GM12864 (cell line): ENCODE measurements at places on chromosomes 1 and 21.

DNA sequence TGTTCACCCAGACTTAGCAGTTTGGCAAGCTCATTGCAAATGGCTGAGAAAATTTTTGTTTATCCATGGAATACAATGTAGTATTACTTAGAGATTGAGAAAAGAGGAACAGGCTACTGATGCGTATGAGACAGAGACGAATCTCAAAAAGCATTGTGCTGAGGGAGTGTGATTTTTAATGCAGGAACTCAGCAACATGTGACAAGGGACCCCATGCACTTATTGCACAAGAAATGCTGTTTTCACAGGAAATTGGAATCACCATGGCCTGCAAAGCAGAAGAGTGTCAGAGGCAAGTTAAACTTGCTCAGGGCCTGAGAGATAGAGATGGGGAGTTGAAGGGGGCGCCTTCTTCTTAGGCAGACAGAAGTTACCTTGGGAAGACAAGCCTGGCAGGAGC lies 32.6 kb upstream of the TLR5 start:
- no peak for DNase-seq

GRCh38 chr1:59481881-59482505 lies 185.1 kb downstream of the FGGY start:
- no peak for DNase-seq

- no peak for DNase-seq
Observed at GRCh38 chr1:230618537-230618936, 23.7 kb upstream of the COG2 start.

DNA sequence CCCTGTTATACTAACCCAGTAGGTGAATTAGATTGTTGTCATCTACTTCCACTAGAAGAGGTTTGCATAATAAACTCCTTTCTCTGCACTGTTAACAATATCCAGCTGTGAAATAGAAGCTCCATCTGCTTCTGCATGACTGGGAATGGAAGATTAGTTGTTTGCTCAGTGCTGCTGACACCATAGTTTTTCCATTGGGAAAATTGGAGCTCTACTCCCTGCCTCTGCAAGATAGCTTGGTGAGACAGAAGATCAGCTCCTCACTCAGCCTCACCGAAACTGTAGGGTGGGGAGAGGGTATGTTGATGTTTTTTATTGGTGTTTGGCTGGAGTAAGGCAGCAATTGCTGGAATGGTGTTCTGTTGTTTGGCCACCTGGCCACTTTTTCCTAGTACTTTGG lies 331.6 kb upstream of the ADAMTS5 start:
- DNase-seq: no peak

DNA sequence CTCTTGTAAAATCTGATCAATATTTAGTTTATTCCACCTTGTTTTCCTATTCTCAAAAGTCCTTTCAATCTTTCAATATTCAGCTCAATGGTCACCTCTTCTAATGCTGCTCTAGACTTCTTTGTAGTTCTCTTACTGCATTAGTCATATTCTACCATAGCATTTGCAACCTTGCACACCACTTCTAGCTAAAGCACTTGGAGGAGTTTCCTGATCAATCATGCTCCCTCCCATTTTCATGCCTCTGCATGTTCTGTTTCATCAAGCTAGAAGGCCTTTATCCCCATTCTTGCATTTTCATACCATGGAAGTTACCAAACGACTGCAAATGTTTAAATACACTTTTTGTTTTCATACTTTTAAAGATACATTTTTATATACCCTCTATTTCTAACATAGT lies 72.1 kb downstream of the SLC5A9 start:
- no peak for DNase-seq

DNA sequence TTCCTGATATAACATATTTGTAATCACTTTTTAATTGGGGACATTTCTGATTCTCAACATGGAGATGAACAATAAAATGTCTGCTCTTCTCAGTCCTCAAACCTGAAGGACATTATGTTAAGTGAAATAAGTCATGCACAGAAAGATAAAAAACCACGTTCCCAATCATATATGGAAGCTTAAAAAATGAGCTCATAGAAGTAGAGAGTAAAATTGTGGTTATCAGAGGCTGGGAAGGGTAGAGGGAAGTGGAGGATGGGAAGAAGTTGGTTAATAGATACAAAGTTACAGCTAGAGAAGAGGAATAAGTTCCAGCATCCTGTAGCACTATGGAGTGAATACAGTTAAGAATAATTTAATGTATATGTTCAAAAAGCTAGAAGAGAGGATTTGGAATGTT lies 1.5 kb upstream of the CD48 start:
- no peak for DNase-seq

DNA sequence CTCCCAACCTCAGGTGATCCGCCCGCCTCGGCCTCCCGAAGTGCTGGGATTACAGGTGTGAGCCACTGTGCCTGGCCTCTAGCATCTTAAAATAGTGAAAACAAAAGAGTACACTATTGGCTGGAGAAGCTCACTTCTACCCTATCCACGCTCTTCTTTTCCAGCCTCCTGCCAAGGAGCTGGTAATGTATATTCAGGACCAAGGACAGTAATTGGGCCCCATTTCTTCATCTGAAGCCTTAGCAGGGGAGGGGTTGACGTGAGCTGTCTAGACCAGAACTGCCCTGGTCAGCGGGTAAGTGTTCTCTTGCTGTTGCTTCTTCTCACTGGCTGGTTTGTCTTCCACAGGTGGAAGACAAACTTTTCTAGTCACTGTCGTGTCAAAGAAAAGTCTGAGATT lies 70.2 kb downstream of the DNM3 start:
- DNase-seq: no peak

- DNase-seq: no peak
Observed at GRCh38 chr1:202288177-202288576, 53.6 kb downstream of the UBE2T start.

DNA sequence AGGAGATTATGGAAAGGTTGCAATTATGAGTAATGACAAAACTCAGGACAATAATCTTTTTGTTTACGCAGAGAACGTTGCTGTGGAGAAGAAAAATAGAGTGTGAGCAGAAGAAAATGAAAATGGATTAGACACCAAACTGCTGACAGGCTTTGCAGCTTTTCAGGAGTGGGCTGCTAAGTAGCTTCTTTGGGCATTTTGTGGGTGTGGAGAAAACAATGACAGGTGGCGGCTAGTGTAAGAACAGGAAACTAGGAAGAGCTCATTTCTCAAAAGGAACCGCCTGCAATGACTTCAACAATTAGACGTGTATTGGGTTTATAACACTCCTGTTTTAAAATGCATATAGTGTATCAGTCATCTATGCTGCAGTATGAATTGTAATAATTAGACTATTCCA lies 18.3 kb upstream of the PALMD start:
- DNase-seq: no peak

DNA sequence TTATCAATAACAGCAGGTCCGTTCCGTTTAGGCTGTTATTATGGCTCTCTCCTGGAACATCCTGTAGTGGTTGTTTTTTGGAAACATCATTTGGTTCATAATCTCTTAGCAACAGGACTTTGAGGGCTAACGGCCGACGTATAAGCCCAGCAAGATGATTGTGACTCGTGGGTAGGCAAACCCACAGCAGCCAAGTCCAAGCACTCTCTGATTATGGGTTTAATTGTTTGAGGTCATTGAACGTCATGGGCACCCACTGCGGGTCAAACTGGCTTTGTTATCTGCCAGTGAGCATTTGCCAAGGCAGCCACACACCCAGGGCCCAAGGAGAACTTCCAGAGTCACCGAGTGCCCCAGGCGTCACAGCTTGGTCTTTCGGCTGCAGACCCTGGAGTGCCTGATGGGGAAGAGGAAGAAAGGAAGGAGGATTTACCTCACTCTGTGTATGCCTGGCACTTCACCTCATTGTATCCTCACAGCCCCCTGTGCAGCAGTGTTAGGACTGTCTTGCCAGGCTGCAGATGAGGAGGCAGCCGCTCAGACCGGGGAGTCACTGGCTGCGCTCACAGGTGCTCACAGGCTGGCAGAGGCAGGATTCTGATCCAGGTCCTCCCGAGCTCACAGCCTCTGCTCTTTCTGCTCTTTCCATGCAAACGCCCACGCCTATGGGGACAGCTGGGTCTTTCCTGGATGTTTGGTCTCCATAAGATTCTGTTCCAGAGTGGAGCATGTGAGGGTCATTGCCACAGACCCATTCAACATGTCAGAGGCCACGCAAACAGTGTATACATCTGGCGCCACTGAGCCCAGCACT lies 30.8 kb upstream of the EPS8L3 start:
- DNase-seq: no peak

DNA sequence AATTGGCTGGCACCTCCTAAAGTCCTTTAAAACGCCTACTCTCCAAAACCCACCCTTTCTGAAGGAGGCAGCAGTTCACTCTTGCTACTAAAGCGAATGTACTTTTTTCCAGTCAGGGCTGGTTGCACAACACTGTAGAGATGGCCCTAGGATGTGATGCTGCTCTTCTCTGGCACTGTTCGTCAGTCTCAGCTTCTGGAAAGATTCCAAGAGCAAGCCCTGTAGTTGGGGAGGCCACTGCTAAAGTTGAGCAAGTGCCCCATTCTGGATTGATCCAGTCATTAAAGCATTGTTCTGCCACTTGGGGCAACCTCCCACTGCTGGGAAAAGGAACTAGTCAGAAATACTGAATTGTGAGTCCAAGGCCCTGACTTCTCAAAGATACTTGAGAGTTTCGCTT lies 28.5 kb upstream of the KCNQ4 start:
- no peak for DNase-seq

- DNase-seq: no peak
Observed at GRCh38 chr1:36787312-36787913, 246.9 kb downstream of the GRIK3 start.

- no peak for DNase-seq
Observed at GRCh38 chr1:53663529-53664300, 75.2 kb downstream of the GLIS1 start.

GRCh38 chr1:206449565-206449964 lies 20.7 kb upstream of the IKBKE start:
- no peak for DNase-seq

- no peak for DNase-seq
Observed at GRCh38 chr1:176055398-176055797, 151.7 kb downstream of the COP1 start.

GRCh38 chr1:160651433-160652064 lies 4.7 kb upstream of the SLAMF1 start:
- no peak for DNase-seq

- no peak for DNase-seq
Observed at GRCh38 chr1:48033495-48034045, 36.4 kb upstream of the TRABD2B start.

DNA sequence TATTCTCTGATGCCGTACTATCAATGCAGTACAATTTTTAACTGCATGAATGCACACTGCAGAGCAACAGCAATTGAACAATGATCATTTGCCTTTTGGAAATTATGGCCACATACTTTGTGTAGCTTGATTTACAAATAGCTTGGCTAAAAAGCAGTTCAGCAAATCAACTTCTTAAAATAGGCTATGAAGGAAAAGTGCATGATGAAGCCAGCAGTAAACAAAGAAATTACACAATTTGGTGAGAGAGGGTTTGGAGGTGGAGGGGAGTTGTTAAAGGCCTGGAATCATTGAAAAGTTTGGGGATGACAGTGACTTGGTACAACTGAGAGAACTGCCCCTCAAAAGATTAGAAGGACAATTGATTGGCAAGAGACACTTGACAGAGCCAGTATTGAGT lies 6.5 kb downstream of the PIGM start:
- DNase-seq: no peak

GRCh38 chr1:188224263-188224662 lies 1395.5 kb downstream of the PLA2G4A start:
- no peak for DNase-seq

- DNase-seq: no peak
Observed at GRCh38 chr1:199109160-199109559, 470.3 kb downstream of the PTPRC start.

DNA sequence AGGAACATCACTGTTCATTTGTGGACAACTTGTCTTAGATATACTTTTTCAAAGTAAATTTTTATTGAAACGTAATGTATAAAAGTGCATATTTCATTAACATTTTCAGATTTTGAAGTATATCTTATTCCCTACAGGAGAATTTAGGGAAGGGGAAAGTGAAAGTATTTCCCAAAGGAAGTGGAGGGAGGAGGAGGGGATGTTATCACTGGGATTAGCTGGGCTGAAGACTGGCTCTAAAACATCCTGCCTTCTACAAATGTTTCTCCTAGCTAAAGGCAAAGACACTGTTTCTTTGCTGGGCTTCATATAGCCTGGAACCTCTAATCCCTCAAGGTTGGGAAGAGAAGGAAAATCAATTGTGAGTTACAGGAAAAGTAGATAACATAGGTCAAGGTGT lies 7.1 kb upstream of the ZNF697 start:
- no peak for DNase-seq

DNA sequence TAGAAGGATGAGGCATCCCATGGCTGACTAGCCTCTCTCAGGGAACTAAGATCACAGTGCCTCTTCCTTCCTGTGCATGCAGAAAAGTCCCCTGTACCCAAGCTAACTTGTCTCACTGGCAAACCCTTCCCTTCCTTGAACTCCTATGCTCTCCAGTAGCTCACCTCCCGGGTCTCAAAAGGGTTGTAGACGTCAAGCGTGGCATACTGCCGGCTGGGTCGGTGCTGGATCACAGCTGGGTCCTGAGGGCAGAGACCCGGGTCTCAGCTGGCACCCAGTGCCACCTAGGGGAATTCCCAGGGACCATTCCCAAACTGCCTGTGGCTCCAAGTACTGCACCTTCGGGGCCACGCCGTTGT lies 688 bp downstream of the SCAMP3 start:
- DNase-seq: no peak

DNA sequence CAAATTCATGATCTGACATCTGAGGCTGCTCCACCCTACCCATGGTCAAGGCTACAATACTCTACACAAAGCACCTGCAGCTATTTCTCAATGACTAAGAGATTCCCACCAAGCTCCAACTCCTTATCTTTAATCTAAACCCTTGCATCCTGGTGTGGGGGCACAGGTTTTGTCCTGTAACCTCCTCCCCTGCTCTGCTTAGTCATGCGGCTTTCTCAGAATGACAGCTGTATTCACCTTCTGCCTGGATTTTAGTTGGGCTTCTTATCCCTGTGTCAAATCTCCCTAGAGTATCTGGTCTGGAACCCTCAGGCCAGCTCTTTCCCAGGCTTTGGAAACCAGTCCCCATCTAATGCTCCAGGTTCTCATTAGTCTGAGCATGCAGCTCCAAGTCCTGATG lies 159.0 kb downstream of the BARHL2 start:
- DNase-seq: no peak

- no peak for DNase-seq
Observed at GRCh38 chr1:7478142-7478790, 292.8 kb upstream of the VAMP3 start.

GRCh38 chr21:42456457-42456856 lies 39.6 kb downstream of the RSPH1 start:
- no peak for DNase-seq

- DNase-seq: no peak
Observed at GRCh38 chr1:161128591-161129420, 3.7 kb downstream of the DEDD start.

DNA sequence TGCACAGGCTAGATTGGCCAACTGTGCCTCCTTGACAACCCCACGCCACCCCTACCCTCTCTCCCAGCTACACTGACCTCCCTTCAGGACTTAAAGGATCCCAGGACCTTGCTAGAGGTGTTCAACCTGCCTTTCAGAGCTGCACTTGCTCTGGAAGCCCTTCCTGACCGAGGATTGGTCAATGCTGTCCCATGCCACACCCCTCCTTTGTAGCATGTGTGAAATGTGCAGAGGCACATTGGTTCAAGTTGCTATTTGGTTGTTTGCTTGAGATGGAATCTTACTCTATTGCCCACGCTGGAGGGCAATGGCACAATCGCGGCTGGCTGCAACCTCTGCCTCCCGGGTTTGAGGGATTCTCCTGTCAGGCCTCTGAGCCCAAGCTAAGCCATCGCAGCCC lies 21.8 kb downstream of the ACTA1 start:
- no peak for DNase-seq

- no peak for DNase-seq
Observed at GRCh38 chr1:40796939-40797667, 13.5 kb downstream of the KCNQ4 start.
